Neuronal stem cell (in vitro differentiated cells): ENCODE measurements at places on chromosomes 1 and 21.

GRCh38 chr1:208409176-208409575, 165.0 kb upstream of the PLXNA2 start:
- DNase-seq, result no peak

DNA sequence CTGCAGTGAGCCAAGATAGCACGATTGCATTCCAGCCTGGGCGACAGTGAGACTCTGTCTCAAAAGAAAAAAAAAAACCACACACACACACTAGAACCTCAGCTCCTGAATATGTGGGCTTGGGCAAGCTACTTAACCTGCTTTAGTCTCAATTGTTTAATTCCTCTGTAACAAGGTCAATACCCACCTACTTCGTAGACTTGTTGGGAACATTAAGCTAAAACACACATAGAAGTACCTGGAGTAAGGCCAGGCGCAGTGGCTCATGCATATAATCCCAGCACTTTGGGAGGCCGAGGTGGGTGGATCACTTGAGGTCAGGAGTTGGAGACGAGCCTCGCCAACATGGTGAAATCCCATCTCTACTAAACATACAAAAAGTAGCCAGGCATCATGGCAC, 77.1 kb downstream of the CLSTN1 start:
- no peak for DNase-seq

GRCh38 chr1:156096640-156097391, 14.6 kb upstream of the MEX3A start:
- no peak for DNase-seq

- no peak for DNase-seq
These were observed 43.4 kb upstream of the RHOU start for GRCh38 chr1:228691926-228692325.

- no peak for DNase-seq
These were observed 188.6 kb upstream of the VAMP3 start for GRCh38 chr1:7582460-7582972.

DNA sequence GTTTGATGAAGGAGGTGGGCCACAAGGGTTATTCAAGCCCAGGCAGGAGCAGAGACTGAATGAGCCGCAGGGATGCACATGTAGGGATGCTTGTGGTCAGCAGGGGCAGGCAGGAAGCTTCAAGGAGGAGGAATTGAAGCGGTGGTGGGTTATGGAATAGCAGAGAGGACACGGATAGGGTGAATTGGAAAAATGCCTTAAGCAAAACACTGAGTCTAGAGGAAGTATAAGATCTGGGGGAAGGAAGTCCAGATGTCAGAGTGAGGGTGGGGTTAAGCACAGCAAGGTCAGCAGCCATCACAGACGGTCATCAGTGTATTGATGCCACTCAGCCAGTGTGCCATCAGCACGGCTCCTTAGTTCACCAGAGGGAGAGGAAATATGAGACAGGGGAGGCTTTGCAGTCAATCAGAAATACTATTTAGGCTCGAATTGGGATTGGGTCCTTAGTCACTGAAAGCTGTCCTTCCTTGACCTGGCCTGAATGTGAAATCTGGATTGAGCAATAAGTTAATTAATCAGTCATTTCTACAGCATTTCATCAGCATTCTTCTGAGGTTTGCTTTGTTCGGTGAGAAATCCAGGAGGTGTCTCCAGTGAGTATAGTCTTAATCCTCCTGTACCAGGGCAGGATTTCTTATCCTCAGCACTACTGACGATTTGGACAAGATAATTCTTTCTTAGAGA, 6.0 kb upstream of the LCE1F start:
- DNase-seq, result no peak

GRCh38 chr1:229815076-229815475, 189.0 kb downstream of the URB2 start:
- no peak for DNase-seq

- no peak for DNase-seq
These were observed 5.7 kb upstream of the TTLL10 start for GRCh38 chr1:1167841-1168450.

- DNase-seq, result no peak
These were observed 231.3 kb upstream of the USP25 start for GRCh38 chr21:15498455-15498854.

DNA sequence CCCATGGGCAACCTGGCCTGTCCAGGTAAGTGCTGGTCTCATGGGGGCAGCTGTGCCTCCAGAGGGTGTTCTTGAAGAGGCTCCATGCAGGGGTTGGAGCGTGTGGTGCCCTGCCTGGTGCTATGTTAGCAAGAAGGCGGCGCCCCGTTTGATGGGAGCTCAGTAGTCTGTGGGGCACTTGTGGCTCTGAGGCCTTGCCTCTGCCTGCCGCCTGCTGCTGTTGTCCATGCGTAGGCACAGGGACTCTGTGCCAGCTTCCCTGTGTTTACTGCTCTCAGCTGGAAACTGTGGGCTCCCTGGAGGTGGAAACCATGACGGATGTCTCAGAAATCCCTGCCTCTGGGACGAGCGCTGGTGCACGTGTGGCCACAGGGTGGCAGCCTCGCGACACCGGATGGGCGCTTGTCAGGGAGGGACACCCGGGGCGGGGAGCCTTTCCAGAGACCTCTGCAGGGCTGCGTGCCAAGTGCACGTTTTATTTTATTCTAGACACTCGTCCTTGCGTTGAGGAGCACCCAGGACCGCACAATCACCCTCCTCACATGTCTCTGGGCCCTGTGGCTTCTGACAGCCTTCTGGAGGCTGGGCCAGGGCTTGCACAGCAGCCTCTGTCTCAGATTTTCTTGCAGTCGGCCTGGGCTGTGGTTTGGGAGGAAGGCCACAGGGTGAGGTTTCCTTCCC, 27.1 kb downstream of the SNAP47 start:
- DNase-seq, result peak; percentile 59

- DNase-seq, result no peak
These were observed 8.1 kb upstream of the ACKR1 start for GRCh38 chr1:159196543-159196942.

DNA sequence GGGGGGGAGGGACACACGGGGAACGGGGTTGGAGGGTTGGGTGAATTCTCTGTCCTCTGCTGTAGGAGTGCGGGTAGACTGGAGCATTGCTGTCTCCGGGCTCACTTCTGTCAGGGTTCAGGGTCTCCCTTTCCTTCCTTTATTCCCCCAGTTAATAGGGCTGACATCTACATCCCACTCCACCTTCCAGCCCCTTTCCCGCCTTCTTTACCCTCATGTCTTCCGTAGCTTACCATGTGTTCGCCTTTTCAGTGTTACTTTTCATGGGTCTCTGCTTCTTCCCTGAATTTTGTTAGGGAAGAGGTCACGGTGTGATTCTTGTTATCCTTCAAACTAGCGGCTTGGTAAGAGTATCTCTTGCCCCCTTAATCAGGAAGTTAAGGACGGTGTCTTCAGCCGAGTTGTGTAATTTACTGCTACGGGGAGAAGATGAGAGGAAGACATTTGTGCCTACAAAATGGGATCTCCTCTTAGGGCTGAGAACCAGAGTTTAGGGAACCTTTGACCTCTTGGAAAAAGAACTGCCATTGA, 917 bp downstream of the RAP1A start:
- no peak for DNase-seq

DNA sequence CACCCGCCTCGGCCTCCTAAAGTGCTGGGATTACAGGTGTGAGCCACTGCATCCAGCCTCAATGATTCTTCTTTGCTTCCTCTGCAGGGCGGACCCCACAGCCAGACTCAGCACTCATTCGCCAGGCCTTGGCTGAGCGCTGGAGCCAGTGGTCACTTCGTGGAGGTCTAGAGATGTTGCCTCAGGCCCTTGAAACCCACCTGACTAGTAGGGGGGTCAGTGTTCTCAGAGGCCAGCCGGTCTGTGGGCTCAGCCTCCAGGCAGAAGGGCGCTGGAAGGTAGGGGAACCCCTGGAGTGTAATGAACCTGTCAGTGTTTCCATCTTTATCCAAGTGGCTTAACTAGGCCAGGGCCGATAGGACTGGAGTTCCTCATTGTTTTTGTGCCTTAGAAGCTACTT, 2.7 kb downstream of the PPOX start:
- DNase-seq, result no peak

DNA sequence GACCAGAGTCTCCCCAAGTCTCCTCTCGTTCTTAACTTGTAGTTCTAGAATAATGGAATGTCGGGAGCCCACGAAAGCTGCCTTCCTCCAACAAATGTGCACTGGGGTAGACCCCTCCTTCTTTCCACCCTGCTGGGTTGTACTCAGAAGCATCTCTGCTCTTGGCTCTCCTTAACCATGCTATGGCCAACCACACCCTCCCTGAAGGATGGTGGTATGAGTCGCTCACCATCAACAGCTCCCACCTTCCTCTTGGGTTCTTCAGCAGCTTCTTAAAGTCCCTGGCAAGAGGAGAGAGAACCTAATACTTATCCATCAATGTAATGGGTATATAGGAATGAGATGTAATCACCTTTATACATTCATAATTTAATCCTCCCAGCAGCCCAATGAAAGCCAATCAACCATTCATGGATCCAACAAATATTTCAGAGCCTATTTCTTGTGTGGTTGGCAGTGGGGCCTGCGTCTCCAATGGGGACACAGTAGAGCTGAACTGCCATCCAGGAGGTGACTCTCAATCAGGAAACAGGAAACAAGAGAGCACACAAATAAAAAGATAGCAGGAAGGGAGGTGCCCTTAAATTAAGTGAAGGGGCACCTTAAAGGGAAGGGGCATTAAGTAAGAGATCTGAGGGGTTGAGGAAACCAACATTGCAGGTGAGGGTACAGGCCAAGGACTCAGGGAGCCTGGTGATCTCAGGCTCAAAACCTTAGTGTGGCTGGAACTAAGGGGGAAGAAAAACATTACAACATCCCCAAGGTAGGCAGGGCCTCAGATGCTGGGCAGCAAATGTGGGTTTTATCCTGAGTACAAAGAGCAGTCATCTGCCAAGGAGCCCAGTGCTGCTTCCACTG, 64.4 kb upstream of the ETS2 start:
- no peak for DNase-seq

DNA sequence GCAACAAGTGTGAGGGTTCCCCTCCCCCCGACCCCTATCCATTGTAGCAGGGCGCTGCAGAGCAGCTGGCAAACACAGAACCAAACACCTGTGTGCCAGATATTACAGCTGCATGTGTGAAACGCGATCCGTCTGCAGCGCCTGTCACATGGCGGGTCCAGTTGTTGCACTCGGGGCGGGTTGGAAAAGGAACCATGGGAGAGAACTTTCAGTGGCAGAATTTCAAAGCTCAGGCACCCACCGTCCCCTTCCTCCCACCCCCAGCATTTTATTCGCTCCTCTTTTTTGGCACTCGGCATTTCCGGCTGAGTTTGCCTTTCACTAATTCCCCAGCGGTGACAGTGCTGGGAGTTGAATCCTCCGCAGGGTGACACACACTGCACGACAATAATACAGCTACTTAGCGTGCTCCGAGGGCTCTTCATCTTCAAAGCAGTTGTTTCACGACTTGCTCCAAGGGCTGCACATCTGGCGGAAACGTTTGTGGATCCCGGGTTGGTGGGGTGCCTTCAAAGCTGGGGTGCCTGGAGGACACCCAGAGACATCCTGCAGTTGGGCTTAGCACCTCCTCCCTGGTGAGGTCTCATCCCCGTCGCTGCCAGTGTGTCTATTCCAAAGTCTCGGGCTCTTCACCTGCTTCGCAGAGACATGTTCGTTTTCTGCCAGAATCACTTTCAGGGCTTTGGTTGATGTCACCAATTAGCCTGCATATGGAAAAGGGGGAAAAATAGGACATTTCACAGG, 180.7 kb downstream of the ZBTB18 start:
- DNase-seq, result no peak

DNA sequence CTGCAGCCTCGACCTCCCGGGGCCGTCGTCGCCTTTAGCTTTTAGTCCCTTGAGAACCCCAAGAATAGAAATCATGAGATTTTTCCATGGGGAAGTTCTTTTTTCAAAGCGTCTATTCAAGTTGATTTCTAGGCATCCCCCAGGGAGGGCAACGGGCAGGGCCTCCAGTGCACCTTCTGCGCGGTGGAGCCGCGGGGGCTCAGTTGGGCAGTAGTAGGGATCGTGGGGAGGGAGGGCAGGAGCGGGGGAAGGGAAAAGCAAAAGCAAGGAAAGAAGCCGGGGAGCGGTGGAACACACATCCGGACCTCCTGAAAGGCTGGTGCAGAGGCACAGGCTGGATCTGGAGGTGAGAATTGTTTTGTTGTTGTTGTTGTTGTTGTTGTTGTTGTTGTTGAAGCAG, 103.4 kb downstream of the PPIAL4G start:
- no peak for DNase-seq

GRCh38 chr1:231357187-231357772, 19.2 kb downstream of the SPRTN start:
- no peak for DNase-seq
